T-helper 22 cell (primary cell): ENCODE measurements at places on chromosomes 4 and X.

DNA sequence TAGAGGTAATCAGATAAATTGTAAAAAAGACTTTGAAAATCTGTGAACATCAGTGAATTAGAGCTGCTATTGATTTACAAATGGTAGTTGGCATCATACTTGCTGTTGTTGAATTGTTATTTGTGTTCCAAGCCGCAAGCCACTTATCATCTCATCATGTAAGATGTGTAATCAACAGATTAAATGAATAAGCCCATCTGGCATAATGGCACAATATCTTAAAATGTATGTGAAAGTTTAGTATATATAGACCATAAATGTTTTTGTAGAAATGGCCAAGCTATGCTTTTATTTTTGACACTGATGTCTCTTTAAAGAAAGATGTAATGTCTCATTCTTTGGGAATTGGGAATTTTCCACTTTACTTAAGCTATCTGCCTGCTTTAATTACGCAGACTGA is 682.6 kb upstream of the GNPDA2 start:
- DNase-seq: no peak

- no peak for DNase-seq
Measured at GRCh38 chr4:24226023-24226422, 336.2 kb upstream of the PPARGC1A start.

- DNase-seq: no peak
Measured at GRCh38 chr4:144816668-144817067, 170.7 kb downstream of the HHIP start.

- DNase-seq: no peak
Measured at GRCh38 chrX:8235026-8235425, 64.0 kb upstream of the VCX2 start.

DNA sequence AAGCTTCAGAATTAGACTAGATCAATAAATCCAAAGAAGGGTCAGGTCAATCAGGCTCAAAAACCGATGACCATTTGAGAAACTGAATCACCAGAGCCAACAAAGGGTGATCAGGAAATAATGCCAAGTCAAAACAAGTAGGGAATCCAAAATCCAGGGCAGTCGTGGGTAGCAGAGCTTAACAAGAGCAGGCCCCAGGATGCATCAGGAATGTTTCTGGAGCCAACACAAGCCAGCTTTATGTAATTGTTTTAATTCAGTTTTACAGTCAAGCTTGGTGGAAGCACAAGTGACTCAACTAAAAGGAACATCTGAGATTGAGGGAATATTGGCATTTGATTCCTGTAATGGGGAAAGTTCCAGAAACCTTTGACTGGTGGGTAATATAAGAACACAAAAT is 237.9 kb upstream of the EDA2R start:
- DNase-seq: no peak

GRCh38 chrX:150268839-150269355 is 94.2 kb upstream of the MAMLD1 start:
- no peak for DNase-seq

DNA sequence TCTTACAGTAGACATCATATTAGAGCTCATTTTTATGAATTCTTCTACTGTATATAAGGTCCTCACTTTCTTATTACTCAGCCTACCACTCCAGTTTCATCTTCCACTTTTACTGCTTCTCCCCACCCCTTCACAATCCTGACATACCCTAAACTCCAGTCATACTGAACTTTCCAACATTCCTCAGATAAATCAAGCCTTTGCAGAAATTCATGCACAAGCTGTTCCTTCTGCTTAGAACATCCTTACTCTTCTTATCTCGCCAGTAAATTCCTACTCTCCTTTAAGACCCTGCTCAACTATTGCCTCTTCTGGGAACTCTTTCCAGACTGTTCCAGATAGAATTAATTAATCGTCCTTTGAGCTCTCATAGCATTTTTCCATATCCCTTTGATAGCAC is 24.8 kb downstream of the RTL9 start:
- DNase-seq: no peak

DNA sequence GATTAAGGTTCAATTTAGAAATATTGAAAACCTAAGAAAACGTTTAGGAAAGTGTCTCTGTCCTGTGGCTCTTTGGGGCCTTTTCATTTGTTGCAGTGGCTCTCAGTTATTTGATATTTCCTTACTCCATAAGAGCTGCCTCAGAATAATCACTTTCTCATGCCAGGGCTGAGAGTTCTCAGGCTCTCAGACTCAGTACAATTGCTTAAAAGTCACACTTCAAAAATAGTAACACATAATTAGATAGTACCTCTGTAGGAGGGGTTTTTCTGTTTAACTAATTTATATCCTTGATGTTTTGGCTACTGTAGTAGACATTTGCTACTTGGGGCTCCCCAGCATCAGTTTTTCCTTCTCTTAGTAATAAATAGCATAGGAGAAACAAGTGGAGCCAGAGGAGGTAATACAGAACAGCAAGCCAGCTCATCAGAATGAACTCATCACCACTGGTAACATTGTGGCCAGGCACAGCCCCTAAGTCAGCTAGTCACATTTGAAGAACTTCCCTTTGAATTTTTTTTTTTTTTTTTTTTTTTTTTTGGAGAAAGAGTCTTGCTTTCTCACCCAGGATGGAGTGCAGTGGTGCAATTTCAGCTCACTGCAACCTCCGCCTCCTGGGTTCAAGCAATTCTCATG is 8.0 kb upstream of the HNRNPD start:
- no peak for DNase-seq

- no peak for DNase-seq
Measured at GRCh38 chrX:140525448-140525847, 20.6 kb upstream of the SOX3 start.

GRCh38 chrX:47690175-47690574 is 31.2 kb upstream of the UXT start:
- DNase-seq: no peak

DNA sequence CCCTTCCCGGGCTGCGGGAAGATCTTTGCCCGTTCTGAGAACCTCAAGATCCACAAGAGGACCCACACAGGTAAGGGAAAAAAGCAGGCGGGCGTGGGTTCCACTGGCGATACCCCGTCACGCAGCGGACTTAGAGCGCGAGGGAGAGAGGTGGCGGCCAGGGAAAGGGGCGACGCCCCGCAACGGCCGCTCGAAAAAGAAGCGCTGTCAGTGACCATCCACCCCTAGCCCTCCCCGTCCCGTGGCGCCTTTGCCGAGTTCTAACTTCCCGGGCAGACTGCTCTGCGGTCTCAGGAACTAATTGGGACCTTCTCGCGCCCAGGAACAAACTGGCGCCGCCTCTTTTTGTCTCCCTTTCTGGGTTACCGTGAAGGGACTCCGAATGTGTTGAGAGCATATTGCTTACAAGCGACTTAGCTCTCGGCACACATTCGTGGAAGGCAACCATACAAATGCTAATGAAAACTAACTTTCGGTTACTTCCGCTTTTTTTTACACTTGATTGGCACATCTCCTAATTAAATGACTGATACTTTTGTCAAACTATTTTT is 1.8 kb downstream of the ZIC3 start:
- no peak for DNase-seq

DNA sequence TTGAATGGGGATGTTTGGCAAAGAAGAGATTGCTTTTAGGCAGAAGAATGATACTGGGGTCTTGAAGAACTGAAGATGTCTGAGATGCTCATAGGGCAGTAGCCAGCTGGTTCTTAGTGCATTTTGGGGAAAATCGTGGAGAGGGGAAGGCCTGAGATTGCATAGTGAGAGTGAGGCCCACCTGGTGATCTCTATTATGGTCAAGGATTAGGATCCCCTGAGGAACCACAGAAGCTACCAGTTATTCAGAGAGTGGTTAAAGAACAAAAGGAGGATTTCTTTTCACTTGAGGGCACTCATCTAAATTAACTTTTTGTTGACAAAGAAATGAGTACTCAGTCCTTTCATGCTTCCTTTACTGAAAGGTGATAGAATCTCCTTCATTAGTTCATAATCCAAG is 271.3 kb upstream of the HAND2 start:
- DNase-seq: no peak

DNA sequence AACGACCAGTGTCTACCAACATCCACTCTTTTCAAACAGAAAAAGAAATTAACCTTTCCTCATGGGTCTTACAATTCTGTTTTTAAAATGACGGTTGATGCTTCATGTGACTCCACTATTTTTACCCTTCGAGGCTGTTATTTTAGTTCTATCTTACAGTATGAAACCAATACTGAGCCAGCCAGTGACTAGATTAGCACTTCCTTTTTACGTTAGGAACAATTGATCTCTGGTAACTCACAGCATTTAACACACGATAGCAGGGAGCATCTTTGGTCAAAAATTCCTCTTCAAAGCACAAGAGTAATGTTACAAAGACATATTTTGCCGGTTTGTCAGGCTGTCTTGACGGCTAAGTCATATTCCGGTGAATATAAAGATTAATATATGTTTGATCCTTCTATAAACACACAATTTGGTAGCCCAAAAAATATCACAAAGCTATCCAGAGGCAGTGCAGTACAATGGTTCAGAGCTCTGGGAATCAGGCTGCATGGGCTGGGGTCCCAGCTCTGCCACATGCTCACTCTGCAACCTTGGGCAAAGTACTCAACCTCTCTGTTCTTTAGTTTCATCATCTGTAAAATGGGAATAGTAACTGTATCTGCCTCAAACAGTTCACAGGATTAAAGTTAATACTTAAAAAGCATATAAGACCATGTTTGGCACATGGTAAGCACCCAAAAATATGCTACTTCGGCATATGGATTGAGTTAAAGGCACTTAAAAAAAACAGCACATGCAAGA is 62.9 kb upstream of the TXK start:
- no peak for DNase-seq

GRCh38 chrX:20523626-20524312 is 257.1 kb upstream of the RPS6KA3 start:
- DNase-seq: no peak

GRCh38 chr4:144969821-144970220 is 128.2 kb downstream of the ANAPC10 start:
- DNase-seq: no peak

DNA sequence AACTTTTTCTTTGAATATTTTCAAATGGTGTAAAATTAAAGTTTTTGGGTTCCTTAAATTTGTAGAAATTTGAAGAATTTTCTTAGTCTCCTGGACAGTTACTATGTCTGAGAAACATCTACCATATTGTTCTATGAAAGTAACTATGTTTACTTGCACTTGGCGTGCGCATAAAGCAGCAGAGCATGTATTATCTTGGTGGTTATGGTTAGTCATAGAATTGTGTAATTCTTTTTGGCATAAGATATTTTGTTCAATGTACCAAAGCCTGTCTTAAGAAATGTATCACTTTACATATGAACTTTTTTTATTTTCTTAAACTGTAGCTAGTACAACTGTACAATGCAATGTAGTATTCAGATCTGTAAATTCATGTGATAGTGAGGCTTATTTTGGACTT is 49.2 kb downstream of the CDS1 start:
- no peak for DNase-seq
